A673 (cell line): ENCODE measurements at places on chromosomes 2 and 18. TPM values are rescaled to one million over a fixed set of nuclear protein-coding genes. Genes with fewer than 3 reads are reported as not detected.
A peak's percentile ranks its signal among the peaks of the same experiment; 100 is the strongest.

The ITGB1BP1 gene
- total RNA-seq = 115 and 138 TPM in 2 replicates

The TUBA3E gene
- not detected in 2 replicates for total RNA-seq

The RAB17 gene
- total RNA-seq = 0.62 TPM in 1 of 2 replicates, not detected in the other

The MROH2A gene
- 0.92 and 1.3 TPM in 2 replicates for total RNA-seq

The SLC14A1 gene
- not detected in 2 replicates for total RNA-seq

The LIMS4 gene
- total RNA-seq = 0.75 and 2.3 TPM in 2 replicates

The PPP1CB gene
- total RNA-seq = 167 and 181 TPM in 2 replicates

GRCh38 chr2:138476940-138477339 lies 24.6 kb upstream of the SPOPL start:
- no peaks in the 10 kb centered on the region for H3K36me3 ChIP-seq
- no peak for DNase-seq
- no peaks in the 10 kb centered on the region for H3K27me3 ChIP-seq
- no peaks in the 10 kb centered on the region for H3K4me1 ChIP-seq

DNA sequence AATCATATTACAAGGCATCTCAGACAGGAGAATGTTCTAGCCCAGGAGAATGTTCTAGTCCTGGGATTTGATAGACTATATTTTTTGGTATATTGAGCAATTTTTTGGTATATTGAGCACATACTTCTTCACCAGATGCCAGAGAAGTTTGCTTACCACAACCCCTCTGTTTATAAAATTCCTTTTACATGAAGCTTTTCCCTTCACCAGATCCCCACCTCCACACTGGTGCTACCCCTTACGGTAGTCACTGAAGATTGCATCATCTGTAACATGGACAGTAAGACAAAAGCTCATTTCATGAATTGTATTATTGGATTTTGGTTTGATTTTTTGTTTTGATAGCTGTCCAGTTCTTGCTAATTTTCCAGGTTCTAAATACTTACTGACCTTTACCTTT lies 7.2 kb upstream of the HNMT start:
- DNase-seq = no peak
- H3K36me3 ChIP-seq = no peaks in the 10 kb centered on the region
- no peak overlapping the region for H3K27ac ChIP-seq
- H3K27me3 ChIP-seq = no peaks in the 10 kb centered on the region

DNA sequence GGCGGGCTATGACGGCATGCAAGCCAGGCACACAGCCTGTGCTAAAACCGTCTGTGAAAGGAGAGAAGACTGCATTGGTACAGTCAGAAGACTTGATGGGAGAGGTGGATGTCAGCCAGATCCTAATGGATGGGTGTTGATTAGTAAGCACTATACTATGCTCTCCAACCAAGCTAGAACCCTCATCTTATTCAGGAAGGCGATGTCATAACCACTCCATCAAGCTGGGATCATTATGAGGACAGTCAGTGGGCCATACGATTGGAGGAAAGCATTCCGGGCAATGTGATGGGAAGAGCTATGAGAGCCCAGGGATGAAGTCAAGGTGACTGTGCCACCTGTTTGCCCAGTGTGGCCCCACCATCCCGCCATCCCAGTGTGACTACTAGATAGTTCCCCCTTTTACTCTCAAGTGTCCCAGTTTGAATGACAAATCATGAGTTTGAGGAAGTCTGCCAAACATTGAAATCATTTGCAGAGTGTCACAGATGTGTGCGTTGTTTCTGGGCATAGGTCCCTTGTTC lies 66.4 kb downstream of the MRPS9 start:
- H3K4me1 ChIP-seq = no peaks in the 10 kb centered on the region
- no peak overlapping the region for H3K4me3 ChIP-seq
- H3K36me3 ChIP-seq = peaks cover 16% of the 10 kb centered on the region
- H3K27ac ChIP-seq = no peak overlapping the region
- DNase-seq = no peak

DNA sequence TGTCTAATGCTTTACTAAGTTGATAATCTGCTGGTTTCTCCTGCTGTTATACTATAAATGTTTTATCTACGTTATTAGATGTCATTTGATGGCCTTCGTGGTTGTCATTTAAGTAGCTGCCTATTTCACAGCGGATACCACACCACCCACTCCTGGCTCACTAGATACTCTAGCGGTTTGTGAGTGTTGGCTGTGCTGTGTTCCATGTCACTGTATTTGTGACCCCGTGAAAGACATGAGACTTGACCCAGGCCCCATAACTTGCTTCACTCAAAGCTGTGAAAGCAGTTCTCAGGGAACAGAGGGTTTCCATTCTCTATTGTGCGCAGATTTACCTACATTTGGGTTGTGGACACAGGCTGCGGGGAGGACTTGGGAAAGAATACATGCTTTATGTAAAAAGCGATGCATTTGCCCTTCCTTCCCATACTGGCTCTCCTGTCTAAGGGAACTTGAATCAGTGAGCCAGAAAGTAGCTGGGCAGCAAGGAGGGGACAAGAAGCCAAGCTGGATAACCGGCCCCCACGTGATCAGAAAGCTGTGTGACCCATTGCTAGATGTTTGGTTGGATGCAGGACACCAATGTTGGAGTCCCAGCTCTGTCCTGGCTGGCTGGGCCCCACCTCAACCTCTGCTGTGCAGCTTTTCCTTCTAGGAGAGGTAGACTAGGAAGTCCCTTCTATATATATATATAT lies 52.2 kb downstream of the PLB1 start:
- peaks cover 7% of the 10 kb centered on the region for H3K4me1 ChIP-seq
- H3K27ac ChIP-seq = no peak overlapping the region
- no peaks in the 10 kb centered on the region for H3K36me3 ChIP-seq

DNA sequence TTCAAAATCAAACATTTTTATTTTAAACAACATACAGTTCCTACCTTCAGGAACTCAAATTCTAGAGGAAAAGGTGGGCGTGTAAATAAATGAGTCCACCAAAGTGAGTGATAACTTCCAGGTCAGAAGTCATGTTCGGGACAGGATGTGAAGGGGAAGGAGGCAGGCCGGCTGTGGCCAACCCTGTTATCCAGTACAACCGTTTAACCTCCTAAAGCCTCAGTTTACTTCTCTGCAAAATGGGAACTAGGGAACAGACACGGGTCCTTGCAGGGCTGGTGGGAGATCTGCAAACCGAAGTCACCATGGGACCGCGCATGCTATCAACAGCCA lies 373 bp downstream of the EIPR1 start:
- H3K27me3 ChIP-seq = no peaks in the 10 kb centered on the region
- H3K4me3 ChIP-seq = peak overlapping the region; percentile 83
- peaks cover 6% of the 10 kb centered on the region for H3K36me3 ChIP-seq
- H3K4me1 ChIP-seq = peaks cover 17% of the 10 kb centered on the region
- peak; percentile 54 for DNase-seq

- no peaks in the 10 kb centered on the region for H3K36me3 ChIP-seq
- no peaks in the 10 kb centered on the region for H3K27me3 ChIP-seq
- H3K4me1 ChIP-seq = no peaks in the 10 kb centered on the region
- no peak overlapping the region for H3K4me3 ChIP-seq
- no peak for DNase-seq
These were observed 58.8 kb upstream of the FOSL2 start for GRCh38 chr2:28333606-28334526.

- no peaks in the 10 kb centered on the region for H3K36me3 ChIP-seq
- H3K27ac ChIP-seq = no peak overlapping the region
- no peak for DNase-seq
- no peaks in the 10 kb centered on the region for H3K27me3 ChIP-seq
- H3K4me3 ChIP-seq = no peak overlapping the region
- peaks cover 6% of the 10 kb centered on the region for H3K4me1 ChIP-seq
These were observed 92.8 kb downstream of the PHLPP1 start for GRCh38 chr18:62808123-62808522.

DNA sequence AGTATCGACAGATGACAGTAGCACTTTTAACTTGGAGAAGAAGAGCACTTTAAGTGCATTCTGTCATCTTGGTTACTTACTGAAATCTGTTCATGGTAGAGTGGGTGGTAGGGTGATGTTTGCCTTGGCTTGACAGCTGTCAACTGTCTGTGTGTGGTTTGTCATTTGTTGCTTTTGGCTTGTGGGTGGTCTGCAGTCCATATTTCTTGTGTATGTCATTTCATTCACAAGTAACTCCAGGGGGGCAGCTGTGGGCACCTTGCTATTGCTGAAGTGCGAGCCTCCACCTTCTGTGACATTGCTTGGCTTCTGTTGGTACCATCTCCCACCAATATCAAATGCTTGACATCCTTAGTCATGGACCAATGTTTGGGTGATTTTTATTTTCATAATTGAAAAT lies 311.6 kb upstream of the NRP2 start:
- H3K27ac ChIP-seq = no peak overlapping the region
- no peaks in the 10 kb centered on the region for H3K4me1 ChIP-seq
- no peaks in the 10 kb centered on the region for H3K36me3 ChIP-seq
- H3K27me3 ChIP-seq = no peaks in the 10 kb centered on the region

DNA sequence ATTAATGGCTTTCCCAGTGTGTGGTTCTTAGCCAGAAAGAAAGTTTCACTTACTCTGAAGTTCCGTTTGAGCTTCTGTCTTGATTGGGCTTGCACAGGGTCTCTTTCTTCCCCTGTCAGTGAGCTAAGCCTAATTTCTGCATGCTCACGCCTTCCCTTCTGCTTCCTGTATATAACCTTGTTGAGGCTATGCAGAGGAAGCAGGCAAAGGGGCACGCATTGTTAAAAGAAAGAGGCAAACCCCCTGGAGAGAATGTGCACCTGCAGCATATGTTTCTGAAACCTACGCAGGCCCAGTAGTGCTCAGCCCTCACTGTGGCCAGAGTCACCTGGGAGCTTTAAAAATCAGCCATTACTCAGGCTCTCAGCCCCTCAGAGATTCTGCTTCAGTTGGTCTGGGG lies 14.5 kb upstream of the PLA2R1 start:
- H3K27me3 ChIP-seq = peaks cover 6% of the 10 kb centered on the region
- no peak overlapping the region for H3K27ac ChIP-seq
- no peaks in the 10 kb centered on the region for H3K4me1 ChIP-seq
- H3K36me3 ChIP-seq = no peaks in the 10 kb centered on the region
- DNase-seq = no peak

DNA sequence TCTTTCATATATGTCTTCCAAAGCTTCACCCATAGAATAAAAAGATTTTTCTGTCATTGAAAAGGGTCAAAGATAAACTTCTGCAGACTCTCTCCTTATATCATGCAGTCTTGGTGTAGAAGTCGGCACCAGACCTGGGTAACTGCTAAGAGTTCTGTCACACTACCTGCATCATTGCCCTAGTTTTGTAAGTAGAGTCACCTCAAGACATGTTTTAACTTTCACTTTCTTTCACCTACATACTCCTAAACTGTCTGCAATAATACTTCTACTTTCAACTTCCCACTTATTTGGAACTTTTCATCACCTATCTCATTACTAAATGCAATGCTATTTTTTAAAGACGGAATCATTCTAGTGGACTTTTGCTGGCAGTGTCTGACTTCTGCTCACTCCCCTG lies 475.6 kb upstream of the VRK2 start:
- H3K36me3 ChIP-seq = no peaks in the 10 kb centered on the region
- no peak overlapping the region for H3K27ac ChIP-seq
- no peak overlapping the region for H3K4me3 ChIP-seq

DNA sequence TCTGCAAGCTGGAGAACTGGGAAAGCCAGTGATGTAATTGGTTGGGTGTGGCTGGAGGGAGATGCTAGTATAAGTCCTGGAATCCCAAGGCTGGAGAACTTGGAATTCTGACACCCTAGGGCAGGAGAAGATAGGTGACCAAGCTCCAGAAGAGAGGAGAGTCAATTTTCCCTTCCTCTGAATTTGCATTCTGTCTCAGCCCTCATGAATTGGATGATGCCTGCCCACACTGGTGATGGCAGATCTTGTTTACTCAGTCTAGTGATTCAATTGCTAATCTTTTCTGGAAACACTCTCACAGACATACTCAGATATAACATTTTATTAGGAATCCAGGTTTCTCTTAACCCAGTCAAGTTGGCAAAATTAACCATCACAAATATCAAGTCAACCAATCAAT lies 287.2 kb downstream of the RDH14 start:
- no peak for DNase-seq
- H3K36me3 ChIP-seq = no peaks in the 10 kb centered on the region
- no peaks in the 10 kb centered on the region for H3K27me3 ChIP-seq
- no peak overlapping the region for H3K27ac ChIP-seq
- H3K4me1 ChIP-seq = no peaks in the 10 kb centered on the region
